ENCODE measurements at places on chromosomes 5 and 9. TPM values are rescaled to one million over a fixed set of nuclear protein-coding genes. Genes with fewer than 3 reads are reported as not detected.

DNA sequence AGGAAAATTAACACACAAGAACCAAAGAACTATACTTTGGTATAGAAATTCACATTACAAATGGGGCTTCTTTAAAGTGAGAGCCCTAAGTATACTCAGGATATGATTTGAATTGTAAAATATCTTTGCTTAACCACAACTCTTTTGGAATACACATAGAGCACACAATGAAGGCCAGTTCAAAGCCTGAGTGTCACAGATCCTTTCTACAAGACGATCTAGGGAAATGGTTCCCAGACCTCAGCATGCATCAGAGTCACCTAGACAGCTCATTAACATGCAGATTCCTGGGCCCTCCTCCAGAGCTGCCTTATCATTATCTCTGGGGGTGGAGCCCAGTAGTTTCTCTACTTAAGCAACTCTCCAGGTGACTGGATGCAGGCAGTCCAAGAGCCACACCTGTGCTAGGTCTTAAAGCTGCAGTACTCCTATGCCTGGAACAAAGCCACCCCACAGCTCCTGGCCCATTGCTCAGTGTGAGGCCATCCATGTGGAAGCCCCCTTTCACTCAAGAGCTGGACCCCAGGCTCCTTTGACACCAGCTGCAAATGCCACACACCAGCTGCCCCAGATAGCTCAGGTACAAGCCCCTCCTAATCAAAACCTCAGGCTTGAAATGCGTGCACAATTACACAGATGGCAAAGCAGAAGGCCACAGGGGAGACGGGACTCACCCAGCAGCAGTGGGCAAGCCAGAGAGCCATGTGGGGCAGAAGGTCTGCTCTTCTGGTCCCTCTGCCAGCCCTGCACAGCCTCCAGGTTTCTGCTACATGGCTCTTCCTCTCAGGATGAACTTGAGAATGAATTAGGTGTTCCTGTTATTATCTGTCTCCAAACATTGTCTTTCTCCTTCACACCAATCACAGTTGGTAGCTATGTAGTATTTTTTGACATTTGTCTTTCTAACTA is 106.1 kb downstream of the SH3TC2 start:
- peak; percentile 92 for DNase-seq

CNTNAP3B gene
- 6.5 TPM for total RNA-seq

- no peak for DNase-seq
These were observed 1.7 kb upstream of the HTR1A start for GRCh38 chr5:63963926-63964325.

GRCh38 chr5:14587150-14587549 is 5.6 kb downstream of the OTULINL start:
- no peak for DNase-seq

All from G401 (cell line).